ENCODE measurements at places on chromosomes 11 and 22. TPM values are rescaled to one million over a fixed set of nuclear protein-coding genes. Genes with fewer than 3 reads are reported as not detected.
A peak's percentile ranks its signal among the peaks of the same experiment; 100 is the strongest.

DNA sequence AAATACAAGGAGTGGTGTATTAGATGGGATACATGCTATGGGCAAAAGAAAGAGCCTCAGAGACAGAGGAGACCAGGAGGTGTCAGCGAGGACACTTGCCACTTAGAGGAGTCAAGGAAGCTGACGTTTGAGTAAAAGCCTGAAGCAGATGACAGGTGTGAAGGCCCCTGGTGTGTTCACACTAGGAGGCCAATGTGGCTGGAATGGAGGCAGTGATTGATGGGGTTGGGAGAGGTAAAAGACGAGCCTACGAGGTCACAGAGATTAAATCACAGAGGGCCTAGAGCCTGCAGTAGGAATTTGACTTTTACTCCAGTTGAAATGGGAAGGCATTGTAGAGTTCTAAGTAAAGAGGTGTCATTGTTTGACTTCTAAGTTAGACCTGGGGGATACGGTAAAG, 12.0 kb upstream of the GDPD5 start:
- DNase-seq: no peak

DNA sequence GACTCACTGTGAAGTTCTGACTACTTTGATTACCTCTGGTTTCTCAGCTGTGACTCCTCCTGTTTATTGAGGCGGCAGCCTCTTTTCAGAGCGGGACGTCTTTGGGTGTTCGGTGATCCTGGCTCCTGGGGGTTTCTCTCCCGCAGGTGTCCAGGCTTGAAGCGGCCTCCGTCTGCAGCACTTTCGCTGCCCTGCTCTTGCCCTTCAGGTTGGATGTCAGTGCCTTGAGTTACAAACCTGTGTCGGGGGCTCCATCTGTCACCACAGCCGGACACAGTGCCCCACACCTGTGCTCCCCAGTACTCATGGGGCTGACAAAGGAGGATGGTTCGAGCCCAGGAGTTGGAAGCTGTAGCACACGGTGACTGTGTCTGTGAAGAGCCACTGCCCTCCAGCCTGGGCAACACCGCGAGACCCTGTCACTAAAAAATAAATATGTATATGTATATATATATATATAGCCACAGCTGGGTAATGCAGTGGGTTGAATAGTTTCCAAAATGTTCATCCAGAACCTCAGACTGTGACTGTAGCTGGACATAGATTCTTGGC, 104.1 kb downstream of the BRD1 start:
- DNase-seq: no peak

DNA sequence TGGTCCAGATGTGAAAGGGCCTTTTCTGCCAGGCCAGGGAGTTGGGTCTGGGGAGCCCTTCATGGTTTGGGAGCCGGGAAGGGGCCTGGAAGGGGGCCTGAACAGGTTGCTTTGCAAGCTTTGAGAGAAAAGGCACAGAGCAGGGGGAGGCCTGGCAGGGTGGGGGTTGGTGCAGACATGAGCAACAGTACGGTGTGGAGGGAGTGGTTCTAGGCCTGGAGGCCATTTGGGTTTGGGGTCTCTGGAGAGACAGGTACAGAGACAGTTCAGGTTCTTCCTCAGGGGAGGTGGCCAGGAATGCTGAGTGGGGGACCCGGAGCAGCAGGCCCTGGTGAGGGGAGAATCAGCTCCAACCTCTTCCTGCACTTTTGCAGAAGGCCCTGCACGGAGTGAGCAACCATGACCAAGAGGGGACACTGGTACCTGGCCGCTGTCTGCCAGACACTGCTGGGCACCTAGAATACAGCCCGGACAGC, 1.4 kb downstream of the KDELR3 start:
- DNase-seq: no peak

DNA sequence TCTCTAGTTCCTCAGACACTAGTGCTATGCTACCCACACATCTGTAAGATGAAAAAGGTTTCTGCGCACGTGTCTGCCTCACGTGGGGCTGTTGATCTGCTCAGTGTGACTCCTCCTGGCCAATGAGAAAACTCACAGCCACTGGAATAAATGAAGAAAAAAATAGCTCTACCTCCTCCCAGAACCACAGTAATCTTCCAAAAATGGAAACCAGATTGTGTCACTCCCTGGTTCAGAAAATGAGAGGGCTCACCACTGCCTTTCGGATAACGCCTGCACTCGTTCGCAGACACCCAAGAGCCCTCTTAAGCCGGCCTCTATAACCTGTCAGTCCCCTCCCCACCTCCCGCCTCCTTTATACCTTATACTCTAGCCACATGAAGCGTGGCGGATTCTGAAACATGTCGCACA, 5.1 kb downstream of the APBB1 start:
- no peak for DNase-seq

- DNase-seq: no peak
Measured at GRCh38 chr11:5500393-5500801, 9.4 kb downstream of the UBQLN3 start.

DNA sequence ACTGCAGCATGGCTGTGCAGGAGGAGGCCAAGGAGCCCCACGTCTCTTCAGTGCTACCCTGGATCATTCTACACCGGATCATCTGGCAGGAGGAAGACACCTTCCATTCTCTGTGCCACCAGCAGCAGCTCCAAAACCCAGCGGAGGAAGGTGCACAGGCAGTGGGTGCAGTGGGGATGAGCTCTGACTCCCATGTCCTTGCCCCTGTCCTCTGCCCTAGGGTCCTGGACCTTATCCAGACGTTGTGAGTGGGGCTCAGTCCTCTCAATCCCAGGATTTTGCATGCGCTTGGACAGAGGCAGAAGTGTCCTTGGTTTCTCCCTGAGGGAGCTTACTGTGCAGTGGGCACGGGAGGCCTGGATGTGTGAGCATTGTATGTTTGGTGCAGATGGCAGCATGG, 61.3 kb downstream of the CABIN1 start:
- no peak for DNase-seq

DNA sequence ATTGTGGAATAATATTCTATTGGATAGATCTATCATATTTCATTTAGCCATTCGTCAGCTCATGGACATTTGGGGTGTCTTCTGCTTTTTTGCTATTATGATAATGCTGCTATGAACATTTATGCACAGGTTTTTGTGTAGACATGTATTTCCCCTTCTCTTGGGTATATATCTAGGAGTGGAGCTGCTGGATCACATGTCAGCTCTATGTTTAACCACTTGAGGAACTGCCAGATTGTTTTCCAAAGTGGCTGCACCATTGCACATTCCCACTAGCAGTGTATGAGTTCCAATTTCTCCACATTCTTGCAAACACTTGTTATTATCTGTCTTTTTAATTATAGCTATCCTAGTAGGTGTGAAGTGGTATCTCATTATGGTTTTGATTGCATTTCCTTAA, 75.0 kb downstream of the C11orf65 start:
- DNase-seq: peak; percentile 12

GRCh38 chr11:68214173-68215086, 1.3 kb upstream of the KMT5B start:
- no peak for DNase-seq

DNA sequence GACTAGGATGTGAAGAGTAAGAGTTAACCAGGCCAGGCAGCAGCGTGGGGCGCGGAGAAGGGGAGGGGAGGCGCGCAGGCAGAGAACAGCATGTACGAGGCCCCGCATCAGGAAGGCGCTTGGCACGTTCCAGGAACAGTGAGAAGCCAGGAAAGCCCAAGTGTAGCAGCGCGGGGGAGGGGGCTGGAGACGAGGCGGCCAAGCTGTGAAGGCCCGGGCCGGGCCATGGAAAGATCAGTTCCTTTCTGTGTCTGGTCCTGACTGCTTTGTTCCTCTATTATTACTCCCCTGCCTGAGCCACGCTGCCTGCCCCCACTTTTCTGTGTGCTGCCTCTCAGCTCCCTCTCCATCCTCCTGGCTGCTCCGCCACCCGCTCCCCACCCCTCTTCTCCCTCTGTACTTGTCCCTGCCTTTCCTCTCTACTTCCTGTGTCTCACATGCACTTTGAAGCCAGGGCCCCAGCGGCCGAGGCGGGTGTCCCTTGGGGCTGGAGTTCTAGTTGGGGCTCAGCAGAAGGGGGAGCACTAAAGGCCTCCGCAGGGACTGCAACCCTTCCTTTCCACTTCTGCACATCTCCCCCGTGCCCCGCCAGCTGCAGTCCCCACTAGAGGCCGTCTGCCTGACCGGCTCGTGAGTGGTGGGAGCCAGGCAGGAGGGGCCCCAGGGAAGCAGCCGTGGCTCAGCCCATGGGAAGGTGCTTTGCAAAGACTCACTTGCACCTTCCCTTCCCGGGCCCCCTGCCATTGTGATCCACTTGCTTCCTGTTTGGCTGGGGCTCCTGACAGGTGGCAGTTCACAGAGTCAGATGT, 63.7 kb downstream of the PRDM11 start:
- peak; percentile 94 for DNase-seq

DNA sequence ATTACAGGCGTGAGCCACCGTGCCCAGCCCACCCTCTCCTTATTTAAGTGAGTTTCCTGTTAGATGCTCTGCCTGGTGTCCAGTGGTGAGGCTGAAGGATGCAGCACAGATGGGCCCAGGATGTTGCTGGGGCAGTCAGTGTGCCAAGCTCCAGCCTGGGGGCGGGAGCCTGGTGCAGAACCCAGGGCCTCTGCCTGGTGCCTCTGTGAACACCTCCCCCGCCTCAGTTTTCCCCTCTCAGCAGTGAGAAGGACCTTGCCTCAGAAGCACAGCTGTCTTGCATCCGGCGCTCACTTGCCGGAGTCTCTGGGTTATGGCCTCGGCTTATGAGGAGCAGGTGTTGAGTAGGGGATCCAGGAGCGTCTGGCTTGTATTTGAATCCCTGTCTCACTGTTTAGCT, 116.2 kb downstream of the KIAA1671 start:
- no peak for DNase-seq

DNA sequence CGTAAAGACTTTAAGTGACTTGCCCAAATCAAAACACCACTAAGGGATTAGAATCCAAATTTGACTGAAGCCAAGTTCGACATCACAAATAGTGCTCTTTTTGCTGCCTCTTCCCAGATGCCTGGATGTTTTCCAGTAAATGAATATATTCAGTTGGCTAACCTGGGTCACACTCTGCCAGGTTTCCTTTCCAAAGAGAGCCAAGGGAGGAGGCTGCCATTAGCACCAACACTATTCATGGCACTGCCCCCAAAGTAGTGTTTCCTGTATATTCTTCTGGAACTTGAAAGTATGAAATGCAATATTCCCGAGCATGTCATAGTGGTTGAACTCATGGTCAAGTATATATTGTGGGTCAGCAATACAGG, 219.3 kb upstream of the UBASH3B start:
- peak; percentile 12 for DNase-seq

- DNase-seq: peak; percentile 91
Measured at GRCh38 chr22:37686002-37686982, at the start of gene NOL12. NOL12 (plus strand) TSS chr22:37686343; CDS start chr22:37686393, 50 bp downstream.

DNA sequence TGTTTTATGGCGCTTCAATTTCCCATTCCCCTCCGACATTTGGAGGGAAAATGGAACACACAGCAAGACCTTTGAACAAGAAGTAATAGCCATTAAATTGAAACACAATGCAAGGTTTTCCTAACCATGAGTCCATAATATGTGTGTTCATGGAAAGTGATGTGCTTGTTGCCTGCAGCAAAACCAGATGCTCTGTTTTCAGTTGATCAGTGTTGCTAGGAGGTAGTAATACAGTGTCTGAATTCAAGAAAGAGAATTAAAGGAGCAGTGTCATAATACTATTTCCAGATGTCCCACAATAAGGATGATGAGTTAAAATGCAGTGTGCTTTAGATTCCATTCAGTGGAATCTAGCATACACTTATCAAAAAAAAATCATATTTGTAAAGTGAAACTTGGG, 637.4 kb upstream of the API5 start:
- peak; percentile 36 for DNase-seq

The ATG13 gene
- 38.7 TPM for polyA plus RNA-seq

The CCDC73 gene
- polyA plus RNA-seq: not detected

The ADM gene
- 11.8 TPM for polyA plus RNA-seq

The HEPN1 gene
- polyA plus RNA-seq: 0.26 TPM

The DEPDC7 gene
- 17.2 TPM for polyA plus RNA-seq

The PRR5L gene
- 8.4 TPM for polyA plus RNA-seq

The FOSL1 gene
- 0.54 TPM for polyA plus RNA-seq

The MFRP gene
- polyA plus RNA-seq: not detected

The FAM111B gene
- 5.3 TPM for polyA plus RNA-seq

The KRTAP5-9 gene
- not detected for polyA plus RNA-seq
